ENCODE measurements at places on chromosomes 7 and 10. TPM values are rescaled to one million over a fixed set of nuclear protein-coding genes. Genes with fewer than 3 reads are reported as not detected.

Gene SRRM3
- 0.66 TPM for total RNA-seq

Gene ADAM8
- 2.7 TPM for total RNA-seq

Gene ZCCHC24
- 43.0 TPM for total RNA-seq

Gene GIMAP8
- total RNA-seq, result 11.9 TPM

Gene OR2A7
- not detected for total RNA-seq

Data from psoas muscle (tissue), 8 donors.